Left cardiac atrium (tissue), 4 donors: ENCODE measurements at places on chromosomes 12 and 14. TPM values are rescaled to one million over a fixed set of nuclear protein-coding genes. Genes with fewer than 3 reads are reported as not detected.

GRCh38 chr12:70628701-70629480 lies 8.3 kb downstream of the PTPRB start:
- DNase-seq: no peak

DNA sequence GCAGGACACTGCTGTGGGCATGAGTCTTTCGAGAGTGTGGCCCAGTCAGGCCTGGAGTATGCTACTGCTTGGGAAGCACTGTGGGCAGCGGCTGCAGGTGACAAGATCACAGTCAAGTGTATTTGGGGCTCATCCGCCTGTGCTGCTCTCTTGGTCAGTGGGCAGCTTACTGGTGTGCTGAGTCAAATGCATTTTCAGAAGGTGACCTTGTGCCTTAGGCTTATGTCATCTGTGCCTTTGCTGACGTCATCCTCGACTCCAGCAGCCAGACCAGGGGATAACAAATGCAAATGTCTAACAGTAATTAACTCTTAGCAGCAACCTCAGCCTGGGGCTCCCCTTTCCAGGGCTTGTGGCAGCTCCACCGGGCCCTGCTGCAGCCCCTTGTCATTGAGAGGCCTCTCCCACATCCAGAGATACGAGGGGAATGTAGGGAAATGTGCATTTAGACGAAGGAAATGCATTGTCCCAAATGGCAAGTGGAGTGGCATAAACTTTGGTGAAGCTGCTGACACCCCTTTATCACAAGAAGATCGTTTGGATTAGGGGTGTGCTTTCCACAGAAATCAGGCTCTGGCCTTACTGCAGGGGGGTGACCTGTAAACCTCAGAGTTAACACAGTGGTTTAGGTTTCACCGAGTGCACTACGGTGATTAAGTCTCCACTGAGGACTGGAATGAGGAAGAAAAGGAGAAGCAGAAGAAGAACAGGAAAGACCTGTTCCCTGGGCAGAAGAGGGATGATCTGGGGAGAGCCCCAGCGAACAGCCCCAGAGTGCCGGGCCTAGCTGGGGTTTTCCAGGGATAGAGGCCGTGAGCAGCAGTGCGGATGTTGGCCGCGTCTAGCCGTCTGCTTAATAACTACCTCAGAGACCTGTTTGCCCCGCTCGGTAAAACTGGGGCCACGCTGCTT lies 39.7 kb downstream of the PSMA6 start:
- no peak for DNase-seq

DNA sequence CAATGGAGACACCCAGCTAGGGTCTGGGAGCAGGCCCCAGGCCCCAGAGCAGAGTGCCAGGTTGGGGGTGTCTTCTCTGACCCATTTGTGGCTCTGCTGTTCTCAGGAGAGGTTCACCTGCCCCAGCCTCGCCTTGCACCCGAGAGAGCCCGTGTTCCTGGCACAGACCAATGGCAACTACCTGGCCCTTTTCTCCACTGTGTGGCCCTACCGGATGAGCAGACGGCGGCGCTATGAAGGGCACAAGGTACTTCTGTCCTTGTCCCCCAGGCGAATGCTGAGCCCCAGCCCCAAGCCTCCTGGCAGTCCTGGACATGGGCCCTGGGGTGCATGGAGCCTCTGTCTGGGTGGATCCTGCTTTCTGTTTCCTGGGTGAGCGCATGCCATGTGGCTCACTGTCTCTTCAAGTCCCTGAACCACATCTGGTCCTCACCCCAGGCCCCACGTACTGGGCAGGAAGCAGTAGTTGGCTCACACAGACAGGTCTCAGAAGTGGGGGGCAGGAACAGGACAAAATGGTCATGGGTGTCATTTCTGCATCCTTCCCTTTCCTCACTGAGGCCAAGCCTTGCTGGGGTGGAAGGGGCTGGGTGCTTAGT lies 58.2 kb downstream of the BEGAIN start:
- no peak for DNase-seq

Gene KLRC1
- total RNA-seq: not detected

Gene IL23A
- not detected for total RNA-seq

Gene TSPAN11
- total RNA-seq: 2.5 TPM

Gene NKX2-8
- total RNA-seq: not detected
